Fibroblast of the aortic adventitia (primary cell): ENCODE measurements at places on chromosomes 5 and 9.

DNA sequence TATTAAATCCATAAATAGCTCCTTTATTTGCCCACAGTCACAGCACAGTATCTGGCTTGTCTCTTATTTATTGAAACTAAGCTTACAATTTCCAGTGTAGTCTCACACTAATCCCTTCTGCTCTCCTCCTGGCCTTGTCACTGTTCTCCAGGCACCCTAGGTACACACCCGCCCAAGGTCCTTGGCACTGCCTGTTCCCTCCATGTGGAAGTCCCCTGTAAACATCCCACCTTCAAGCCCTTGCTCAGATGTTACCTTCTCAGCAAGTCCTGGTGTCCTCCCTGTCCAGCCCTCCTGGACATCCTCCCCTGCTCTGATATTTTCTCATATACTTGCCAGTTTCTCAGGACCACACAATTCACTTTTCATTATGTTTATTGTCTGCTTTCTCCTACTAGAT lies 44.2 kb upstream of the CFAP157 start:
- no peak for DNase-seq

GRCh38 chr5:67774267-67774552 lies 441.3 kb upstream of the PIK3R1 start:
- peak; percentile 79 for DNase-seq

- DNase-seq, result no peak
Observed at GRCh38 chr5:97836816-97837215, 653.8 kb upstream of the RIOK2 start.

DNA sequence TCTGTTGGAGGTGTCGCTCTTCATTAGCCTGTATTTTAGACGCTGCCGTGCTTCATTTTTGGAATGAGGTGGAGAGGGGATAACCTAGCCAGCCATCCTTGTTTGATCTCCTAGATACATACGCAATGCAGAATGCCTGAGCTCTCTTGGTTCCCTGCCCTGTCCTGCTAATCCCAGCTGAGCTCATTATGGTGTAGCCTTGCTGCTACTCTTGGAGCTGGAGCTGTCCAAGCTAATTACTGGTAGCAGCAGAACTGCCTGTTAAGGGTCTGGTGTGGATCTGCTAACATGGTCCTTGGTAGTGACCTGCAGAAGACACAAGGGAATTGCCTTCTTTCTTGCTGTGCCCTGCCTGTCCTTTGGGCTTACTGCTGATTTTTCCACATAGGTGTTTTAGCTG lies 207.9 kb downstream of the CNTLN start:
- no peak for DNase-seq

GRCh38 chr9:106885451-106885850 lies 22.5 kb downstream of the ZNF462 start:
- DNase-seq, result peak; percentile 77

DNA sequence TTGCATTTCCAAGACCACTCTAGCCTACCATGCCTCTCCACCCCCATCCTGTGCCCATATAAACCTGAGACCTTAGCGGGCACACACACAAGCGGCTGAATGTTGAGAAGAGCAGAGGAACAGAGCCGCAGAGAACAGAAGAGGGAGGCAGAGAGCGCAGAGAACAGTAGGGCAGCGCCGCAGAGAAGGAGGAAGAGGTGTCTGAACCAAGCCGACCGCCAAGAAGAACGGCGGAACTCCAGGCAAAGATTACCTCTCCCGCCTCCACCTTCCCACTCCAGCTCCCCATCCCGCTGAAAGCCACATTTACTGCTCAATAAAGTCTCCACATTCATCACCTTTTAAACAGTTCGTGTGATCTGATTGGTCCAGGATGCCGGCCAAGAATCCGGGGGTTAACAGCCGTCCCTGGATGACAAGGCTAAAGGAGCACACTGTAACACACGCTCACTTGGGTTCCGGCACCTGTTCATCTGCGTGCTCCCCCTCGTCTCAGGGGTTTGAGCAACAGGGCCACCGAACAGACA lies 33.2 kb downstream of the GRIN3A start:
- DNase-seq, result no peak

GRCh38 chr5:177116631-177117373 lies 16.8 kb upstream of the NSD1 start:
- DNase-seq, result peak; percentile 81

GRCh38 chr5:83095957-83096539 lies 18.7 kb downstream of the XRCC4 start:
- DNase-seq, result peak; percentile 69

GRCh38 chr5:53355931-53356330 lies 124.5 kb upstream of the FST start:
- peak; percentile 45 for DNase-seq

DNA sequence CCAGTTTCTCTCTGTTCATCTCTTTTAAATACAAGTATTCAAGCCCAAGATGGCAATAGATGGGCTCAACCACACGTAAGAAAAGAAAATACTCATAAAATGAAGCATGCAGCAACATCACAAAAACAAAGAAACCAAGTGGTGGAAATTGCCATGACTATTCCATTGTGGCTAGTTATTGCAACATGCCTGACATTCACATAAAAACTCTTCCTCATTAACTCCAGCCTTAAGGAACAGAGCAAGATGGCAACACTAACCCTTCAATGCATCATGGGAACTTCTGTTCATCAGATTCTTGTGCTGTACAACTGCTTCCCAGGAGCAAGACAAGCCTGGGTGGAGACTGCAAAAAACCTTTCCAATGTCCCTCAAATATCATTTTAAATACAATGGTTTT lies 1.4 kb upstream of the GLIS3 start:
- DNase-seq, result peak; percentile 79

DNA sequence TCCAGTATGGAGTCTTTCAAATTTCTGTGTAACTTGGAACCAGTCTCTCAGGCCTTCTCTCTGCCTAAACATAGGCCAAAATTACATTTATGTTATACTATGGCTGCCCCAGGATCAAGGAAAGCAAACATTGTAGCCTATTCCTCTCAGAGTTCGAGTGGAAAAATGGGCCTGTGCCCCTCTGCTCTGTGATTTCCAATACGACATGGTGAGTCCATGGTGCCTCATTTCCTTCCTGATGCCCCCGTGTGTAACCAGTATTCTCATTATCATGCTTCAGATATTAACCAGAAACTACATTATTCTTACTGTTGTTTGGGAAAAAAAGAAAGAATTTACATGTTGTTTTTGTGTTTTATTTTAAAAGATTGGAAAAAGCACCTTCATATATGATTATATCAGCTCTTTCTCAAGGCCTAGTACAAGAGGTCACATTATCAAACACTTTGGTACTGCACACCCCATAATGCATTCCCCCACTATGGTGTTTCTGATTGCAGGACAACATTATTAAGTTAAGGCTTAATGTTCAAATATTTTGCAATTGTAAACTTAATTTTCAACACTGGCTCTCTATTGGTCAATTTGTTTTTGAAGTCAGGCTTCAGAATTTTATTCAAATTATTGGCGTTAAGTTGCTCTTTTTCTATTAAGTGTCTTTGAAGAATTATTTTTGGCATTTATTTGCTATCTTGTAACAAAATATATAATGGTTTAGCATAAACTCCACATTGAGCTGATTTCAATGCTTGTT lies 151.8 kb upstream of the SLC27A6 start:
- DNase-seq, result no peak

DNA sequence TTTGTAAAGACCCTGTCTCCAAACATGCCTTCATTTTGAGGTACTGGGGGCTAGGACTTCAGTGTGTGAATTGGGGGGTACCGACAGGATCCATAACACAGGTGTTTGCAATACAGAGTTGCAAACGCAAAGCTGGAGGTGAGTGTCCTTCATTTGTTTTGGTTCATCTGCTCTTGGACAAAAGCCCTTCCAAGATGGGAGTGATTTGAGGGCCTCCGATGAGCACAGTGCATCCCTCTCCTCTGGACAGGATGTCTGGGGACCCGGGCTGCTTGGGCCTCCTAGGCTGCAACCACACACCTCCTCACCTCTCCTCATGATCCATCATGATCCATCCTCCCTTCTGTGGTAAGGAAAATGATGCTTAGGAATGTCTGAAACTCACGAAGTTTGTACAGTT lies 23.8 kb downstream of the FGD3 start:
- no peak for DNase-seq

DNA sequence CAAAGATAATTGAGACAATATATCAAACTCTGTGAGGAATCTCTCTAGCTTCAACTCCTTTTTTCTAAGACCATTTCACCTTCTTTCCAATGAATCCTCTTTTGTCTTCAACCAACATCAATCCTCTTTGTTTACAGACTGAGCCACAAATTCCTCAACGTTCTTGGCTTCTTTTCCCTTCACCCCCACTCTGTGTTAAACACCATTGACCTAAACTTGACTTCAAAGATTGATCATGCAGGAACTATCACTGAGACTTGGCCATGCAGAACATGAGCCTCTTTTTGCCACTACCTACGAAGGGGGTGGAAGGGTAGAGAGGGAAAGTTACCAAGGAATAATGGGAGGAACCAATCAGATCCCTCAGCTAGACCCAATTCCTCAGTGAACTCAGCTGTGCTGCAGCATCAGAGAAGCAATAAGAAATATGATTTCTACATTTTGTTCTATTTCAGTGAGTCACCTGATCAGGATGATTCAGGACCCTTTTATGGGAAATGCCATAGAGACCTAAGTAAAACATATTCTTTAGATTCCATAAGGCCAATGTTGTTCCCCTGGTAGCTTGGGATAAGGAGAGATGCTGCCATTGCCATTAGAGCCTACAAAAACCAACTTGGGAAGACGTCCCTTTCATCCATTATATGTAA lies 187.7 kb upstream of the RGMB start:
- DNase-seq, result no peak

DNA sequence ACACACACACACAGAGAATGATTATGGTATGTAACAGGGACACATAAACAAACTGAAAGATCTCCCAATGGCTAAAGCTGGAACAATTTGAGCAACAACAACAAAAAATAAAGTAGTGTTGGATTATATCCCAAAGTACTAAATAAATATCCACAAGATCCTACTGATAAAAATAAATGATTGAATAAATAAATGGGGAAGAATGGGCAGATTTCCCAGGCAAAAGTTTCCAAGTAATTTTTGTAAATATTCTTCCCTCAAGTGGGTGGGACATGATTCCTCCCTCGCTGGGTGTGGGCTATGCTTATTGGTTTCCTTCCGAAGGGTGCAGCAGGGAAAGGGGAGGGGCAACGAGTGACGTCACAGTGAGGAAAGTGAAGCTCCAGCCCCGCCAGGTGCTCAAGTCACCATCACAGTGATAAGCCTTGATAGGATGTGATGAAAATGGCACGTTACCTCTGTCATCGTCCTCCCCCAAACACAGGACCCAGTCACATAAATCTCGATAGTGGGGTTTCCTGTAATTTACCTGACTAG lies 295.3 kb downstream of the DRD1 start:
- no peak for DNase-seq

- DNase-seq, result no peak
Observed at GRCh38 chr5:181054138-181054537, 14.1 kb downstream of the BTNL9 start.

DNA sequence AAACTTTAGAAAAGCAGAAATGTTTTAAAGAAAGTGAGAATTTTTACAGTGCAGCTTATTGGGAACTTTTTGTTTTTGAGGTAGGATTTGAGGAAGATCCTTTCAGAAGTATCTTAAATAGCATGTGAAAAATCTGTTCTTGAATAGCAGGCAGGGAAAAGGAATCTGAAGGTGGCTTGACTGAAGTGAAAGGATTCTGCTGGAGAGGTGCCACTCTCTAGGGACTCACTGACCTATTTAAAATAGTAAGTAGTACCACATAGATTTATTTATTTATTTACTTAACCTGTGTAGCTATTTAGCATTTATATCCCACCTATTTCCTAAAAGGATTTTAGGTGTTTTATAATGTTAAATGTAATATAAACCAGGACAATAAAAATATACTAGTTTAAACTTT lies 69.1 kb downstream of the NIPBL start:
- DNase-seq, result no peak

- DNase-seq, result no peak
Observed at GRCh38 chr5:177132136-177133095, 1.2 kb upstream of the NSD1 start.

DNA sequence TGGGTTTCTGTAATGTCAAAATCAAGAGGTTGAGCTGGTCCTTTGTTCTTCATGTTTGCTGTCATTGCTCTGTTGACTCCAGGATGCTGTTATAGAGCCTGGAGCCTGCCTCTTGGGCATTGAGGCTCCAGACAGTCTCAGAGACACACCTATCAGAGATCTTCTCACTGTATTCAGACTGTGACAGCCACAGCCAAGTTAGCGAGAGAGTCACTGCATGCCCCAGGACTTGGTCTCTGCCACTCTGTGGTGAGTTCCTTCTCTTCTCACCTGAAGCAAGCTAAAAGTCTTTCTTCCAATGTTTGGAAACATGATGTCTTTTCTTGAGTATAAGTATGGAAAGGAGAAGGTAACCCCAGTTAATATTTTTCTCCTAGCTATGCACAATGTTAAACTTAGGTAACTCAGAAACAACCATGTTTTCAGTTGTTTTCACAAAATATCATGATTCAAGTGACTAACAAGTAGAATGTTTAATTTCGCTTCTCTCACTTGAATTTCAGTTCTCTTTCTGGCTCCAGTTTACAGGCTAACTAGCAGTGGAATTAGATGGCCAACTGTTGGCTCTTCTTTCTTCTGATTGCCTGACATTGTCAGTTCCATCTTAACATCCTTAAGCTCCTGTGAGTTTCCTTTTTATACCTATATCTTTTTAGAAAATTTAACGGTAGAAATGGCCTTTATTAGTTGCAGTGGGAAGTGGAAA lies 20.6 kb upstream of the ZFYVE16 start:
- no peak for DNase-seq

- no peak for DNase-seq
Observed at GRCh38 chr5:128100860-128101557, 17.4 kb downstream of the SLC12A2 start.

DNA sequence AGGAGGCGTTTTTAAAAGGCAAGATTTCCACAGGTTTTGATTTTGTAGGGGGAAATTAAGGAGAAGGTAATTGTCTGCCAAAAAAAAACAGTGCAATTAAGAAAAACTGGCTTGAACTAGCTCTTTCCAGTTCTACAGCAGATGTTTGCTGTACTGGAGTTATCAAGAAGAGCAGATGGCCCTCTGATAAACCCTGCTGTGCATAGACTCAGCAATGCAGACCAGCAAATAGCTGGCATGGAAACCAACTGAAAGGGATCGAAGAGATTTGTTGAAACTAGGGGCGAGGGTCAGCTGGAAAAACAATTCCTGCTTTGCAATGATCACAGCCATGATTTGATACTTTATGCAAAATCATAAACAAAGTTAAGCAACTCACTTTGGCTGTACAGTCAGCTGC lies 17.8 kb upstream of the BHMT start:
- no peak for DNase-seq

GRCh38 chr9:88270413-88270812 lies 117.8 kb upstream of the SPIN1 start:
- DNase-seq, result no peak

- peak; percentile 10 for DNase-seq
Observed at GRCh38 chr5:79416499-79416898, 97.4 kb downstream of the HOMER1 start.

DNA sequence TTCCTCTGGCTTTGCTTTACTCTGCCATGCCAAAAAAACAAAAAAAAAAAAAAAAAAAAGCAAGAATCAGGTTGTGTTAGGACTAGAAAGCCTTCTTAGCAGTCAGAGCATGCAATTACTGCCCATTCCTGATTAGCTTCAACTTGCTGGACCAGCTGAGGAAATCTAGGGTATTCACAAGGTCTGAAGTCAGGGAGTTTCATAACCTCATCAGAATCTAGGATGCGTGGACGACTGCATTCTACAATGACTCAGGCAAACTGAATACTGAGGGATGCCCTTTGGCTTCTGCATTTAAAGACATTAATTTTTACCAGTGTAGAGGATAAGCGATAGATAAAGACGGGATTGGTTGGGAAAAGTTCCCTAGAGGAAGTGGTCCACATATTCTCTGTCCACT lies 39.2 kb upstream of the SHOC1 start:
- DNase-seq, result peak; percentile 57

GRCh38 chr5:1835431-1835830 lies 34.2 kb downstream of the NDUFS6 start:
- DNase-seq, result no peak
